ENCODE measurements at places on chromosomes 4 and X.
A peak's percentile ranks its signal among the peaks of the same experiment; 100 is the strongest.

DNA sequence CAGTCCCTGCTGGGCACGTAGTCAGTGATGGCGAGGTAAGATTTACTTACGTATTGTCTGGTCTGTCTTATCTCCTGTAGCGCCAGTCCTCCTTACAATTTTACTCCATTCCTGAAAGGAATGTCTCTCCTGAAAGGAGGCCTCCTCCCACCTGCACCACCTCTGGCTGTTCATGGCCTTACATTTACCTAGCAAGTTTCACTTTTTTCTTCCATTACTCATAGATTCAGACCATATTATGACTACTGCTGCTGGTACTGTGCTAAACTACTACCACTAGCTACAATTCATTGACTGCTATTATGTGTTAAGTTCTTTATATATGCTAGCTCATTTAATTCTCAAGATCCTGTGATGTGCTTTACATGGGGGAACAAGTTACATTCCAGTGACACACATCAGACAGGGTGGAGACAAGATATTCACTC lies 189.9 kb downstream of the BMPR1B start:
- H3K36me3 ChIP-seq: no peaks in the 10 kb centered on the region
- H3K27me3 ChIP-seq: no peaks in the 10 kb centered on the region

DNA sequence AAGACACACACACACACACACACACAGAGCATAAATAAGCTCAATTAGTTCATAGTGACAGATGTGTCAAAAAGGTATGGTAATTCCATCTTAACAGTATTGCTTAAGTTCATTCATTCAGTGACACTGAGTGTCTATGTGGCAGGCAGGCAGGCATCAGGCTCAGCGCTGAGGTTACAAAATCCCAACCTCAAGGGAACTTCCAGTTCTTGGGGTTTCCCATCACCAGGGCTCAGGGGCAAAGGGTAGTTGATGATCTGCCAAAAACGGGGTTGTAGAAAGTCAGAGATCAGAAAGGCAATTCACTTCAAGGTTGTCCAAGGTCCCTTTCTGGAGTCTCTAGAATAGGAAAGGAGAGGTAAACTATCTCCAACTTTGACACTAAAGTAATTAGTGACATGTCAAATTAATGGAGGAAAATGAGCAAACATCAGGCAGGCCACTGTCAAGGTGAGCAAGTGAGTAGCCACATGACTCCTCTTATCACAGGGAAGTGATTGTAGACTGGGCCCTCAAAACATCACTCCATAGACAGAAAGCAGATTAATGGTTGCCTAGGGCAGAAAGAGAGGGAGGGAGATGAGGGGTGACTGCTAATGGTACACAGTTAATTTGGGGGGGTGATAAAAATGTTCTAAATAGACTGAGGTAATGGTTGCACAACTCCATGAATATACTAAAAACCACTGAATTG lies 41.8 kb downstream of the GPC4 start:
- no peak for DNase-seq
- no peaks in the 10 kb centered on the region for H3K36me3 ChIP-seq
- H3K4me1 ChIP-seq: no peaks in the 10 kb centered on the region
- no peaks in the 10 kb centered on the region for H3K27me3 ChIP-seq

- DNase-seq: no peak
- no peak overlapping the region for H3K27ac ChIP-seq
- peaks cover 18% of the 10 kb centered on the region for H3K4me1 ChIP-seq
- H3K36me3 ChIP-seq: no peaks in the 10 kb centered on the region
- peak overlapping the region; percentile 9 for H3K4me3 ChIP-seq
Observed at GRCh38 chr4:168722391-168722790, 225.5 kb downstream of the PALLD start.

DNA sequence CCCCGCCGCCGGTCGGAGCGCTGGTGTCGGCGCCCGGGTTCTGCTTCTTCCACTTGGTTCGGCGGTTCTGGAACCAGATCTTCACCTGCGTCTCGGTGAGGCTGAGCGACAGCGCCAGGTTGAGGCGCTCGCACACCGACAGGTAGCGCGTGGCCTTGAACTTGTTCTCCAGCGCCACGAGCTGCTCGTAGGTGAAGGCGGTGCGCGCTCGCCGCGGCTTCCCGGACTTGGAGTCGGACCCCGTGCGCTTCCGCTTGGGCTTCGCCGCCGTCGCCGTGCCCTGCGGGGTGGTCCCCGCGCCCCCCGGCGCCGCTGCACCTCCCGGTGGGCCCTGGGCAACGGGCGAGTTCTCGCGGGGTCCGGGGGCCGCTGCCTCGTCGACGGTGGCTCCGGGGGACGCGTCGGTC lies 3.1 kb downstream of the NKX1-1 start:
- H3K36me3 ChIP-seq: no peaks in the 10 kb centered on the region
- no peaks in the 10 kb centered on the region for H3K4me1 ChIP-seq
- peaks cover 20% of the 10 kb centered on the region for H3K27me3 ChIP-seq
- no peak overlapping the region for H3K27ac ChIP-seq
- H3K4me3 ChIP-seq: no peak overlapping the region

- peaks cover 12% of the 10 kb centered on the region for H3K4me1 ChIP-seq
- H3K27ac ChIP-seq: no peak overlapping the region
- peak; percentile 11 for DNase-seq
- no peaks in the 10 kb centered on the region for H3K27me3 ChIP-seq
- peak overlapping the region; percentile 52 for H3K4me3 ChIP-seq
- H3K36me3 ChIP-seq: peaks cover 2% of the 10 kb centered on the region
Observed at GRCh38 chr4:168408620-168409019, 71.7 kb downstream of the DDX60L start.

GRCh38 chrX:119090627-119091026 lies 17.8 kb downstream of the CT47C1 start:
- H3K36me3 ChIP-seq: no peaks in the 10 kb centered on the region
- no peak for DNase-seq
- no peaks in the 10 kb centered on the region for H3K4me1 ChIP-seq
- H3K27me3 ChIP-seq: no peaks in the 10 kb centered on the region
- no peak overlapping the region for H3K4me3 ChIP-seq

GRCh38 chr4:150722908-150723362 lies 141.0 kb downstream of the MAB21L2 start:
- peak overlapping the region; percentile 23 for H3K4me3 ChIP-seq
- peak overlapping the region; percentile 58 for H3K27ac ChIP-seq
- H3K36me3 ChIP-seq: no peaks in the 10 kb centered on the region
- no peaks in the 10 kb centered on the region for H3K27me3 ChIP-seq

- no peak for DNase-seq
- no peaks in the 10 kb centered on the region for H3K27me3 ChIP-seq
- H3K4me1 ChIP-seq: no peaks in the 10 kb centered on the region
- H3K36me3 ChIP-seq: no peaks in the 10 kb centered on the region
- no peak overlapping the region for H3K4me3 ChIP-seq
- H3K27ac ChIP-seq: no peak overlapping the region
Observed at GRCh38 chrX:42151808-42152207, 228.5 kb upstream of the CASK start.

DNA sequence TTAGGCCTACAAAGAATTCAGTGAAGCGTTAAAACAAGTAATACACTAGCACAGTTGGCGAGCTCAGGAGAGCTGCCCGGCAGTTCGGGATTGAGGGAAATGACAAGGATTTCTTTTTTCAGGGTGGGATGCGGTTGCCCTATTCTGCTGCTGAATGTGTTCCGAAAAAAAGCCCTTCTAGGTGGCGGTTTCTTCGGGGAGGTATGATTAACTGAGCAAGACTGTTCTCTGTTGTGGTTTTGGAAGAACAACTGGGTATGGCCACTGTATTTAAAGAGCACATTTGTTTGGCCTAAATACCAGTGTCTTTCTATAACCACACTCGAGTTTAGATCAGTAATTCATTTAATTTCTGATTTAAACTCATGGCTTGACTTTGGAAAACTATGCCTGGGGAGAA lies 459.7 kb upstream of the FAT1 start:
- H3K4me3 ChIP-seq: no peak overlapping the region
- H3K27me3 ChIP-seq: no peaks in the 10 kb centered on the region
- no peak overlapping the region for H3K27ac ChIP-seq
- DNase-seq: no peak

DNA sequence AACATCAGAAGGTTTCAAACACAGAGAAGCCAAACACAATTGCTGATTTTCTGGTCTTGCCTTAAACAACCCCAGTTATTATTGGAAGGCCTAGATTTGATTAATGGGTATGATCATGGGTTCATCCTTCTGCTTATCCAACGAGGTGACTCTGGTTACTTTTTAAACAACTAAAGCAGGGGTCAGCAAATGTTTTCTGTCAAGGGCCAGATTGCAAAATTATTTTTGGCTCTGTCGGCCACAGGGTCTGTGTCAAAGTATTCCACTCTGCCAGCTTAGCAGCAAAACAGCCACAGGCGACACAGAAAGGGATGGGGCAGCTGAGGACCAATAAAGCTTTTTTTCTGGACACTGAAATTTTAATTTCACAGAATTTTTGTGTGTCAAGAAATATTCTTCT lies 249.1 kb upstream of the STS start:
- DNase-seq: no peak
- no peaks in the 10 kb centered on the region for H3K36me3 ChIP-seq
- no peak overlapping the region for H3K27ac ChIP-seq
- no peaks in the 10 kb centered on the region for H3K27me3 ChIP-seq
- no peaks in the 10 kb centered on the region for H3K4me1 ChIP-seq
- H3K4me3 ChIP-seq: no peak overlapping the region

GRCh38 chr4:121168446-121169281 lies 4.5 kb upstream of the TNIP3 start:
- H3K4me3 ChIP-seq: no peak overlapping the region
- H3K4me1 ChIP-seq: no peaks in the 10 kb centered on the region
- H3K27ac ChIP-seq: no peak overlapping the region
- H3K27me3 ChIP-seq: no peaks in the 10 kb centered on the region
- no peaks in the 10 kb centered on the region for H3K36me3 ChIP-seq

DNA sequence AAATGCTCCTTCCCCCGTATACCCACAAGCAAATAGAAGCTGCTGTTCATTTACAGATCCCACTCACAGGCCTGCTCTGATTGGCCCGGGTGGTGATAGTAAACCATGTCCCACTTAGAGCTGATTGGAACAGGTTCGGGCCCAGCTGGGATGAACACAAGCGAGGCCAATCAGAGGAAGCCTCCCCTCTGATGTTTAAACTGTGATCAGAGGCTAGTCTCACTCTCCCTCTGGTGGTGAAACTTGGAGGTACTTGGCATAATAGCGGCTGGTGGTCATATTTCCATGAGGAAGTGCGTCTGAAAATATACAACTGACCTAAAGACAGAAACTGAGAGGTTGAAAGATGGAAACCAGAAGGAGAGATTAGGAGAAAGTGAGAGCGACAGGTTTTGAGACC lies 51.5 kb upstream of the TRPC3 start:
- H3K4me3 ChIP-seq: no peak overlapping the region
- no peak overlapping the region for H3K27ac ChIP-seq
- DNase-seq: no peak
- H3K27me3 ChIP-seq: no peaks in the 10 kb centered on the region
- no peaks in the 10 kb centered on the region for H3K36me3 ChIP-seq

- H3K27ac ChIP-seq: no peak overlapping the region
- H3K27me3 ChIP-seq: no peaks in the 10 kb centered on the region
- DNase-seq: no peak
Observed at GRCh38 chr4:152691761-152692160, 12.0 kb upstream of the TMEM154 start.

GRCh38 chr4:101393256-101393655 lies 45.9 kb upstream of the PPP3CA start:
- H3K36me3 ChIP-seq: no peaks in the 10 kb centered on the region
- H3K27me3 ChIP-seq: no peaks in the 10 kb centered on the region
- H3K4me1 ChIP-seq: no peaks in the 10 kb centered on the region
- DNase-seq: no peak
- no peak overlapping the region for H3K27ac ChIP-seq
- H3K4me3 ChIP-seq: no peak overlapping the region

- no peaks in the 10 kb centered on the region for H3K36me3 ChIP-seq
- H3K27ac ChIP-seq: no peak overlapping the region
- no peak for DNase-seq
- no peak overlapping the region for H3K4me3 ChIP-seq
Observed at GRCh38 chr4:151614561-151614960, 146.2 kb downstream of the GATB start.

DNA sequence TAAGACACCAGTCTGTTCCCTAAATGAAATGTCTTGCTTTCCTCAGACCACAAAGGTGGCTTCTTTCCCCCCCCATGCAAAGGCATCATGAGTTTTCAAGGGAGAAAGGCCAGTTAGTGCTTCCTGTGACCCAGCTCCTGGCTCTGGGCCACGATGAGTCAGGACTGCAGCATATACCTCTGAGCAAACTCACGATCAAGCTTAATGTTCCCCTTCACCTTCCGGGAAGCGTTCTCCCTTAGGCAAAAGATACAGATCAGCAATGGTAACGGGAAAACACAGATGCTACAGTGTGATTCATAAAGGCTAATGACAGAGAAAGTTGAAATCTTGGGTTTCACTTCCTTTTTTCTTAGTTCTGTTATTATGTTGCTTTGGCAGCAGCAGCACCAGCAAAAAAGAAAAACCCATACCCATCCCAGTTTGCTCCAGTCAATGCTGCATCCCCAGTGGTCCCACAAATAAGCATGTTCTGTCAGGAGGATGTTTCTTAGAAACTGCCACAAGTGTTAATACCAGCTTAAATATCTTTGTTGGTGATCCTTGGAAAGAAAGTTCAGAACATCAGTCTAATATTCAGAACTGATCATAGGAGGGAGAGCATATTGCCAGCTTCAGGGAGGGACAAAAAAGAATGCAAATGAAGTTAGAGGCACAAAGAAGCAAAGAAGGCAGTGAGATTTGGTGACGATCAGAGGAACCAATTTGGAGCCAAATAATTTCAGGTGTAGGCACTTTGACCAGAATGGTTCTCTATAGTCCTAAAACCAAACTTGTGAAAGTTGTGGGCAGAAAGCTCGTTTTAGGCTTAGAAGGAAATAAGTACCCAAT lies 41.2 kb downstream of the LONRF3 start:
- DNase-seq: peak; percentile 15
- H3K4me3 ChIP-seq: no peak overlapping the region
- no peaks in the 10 kb centered on the region for H3K27me3 ChIP-seq
- H3K27ac ChIP-seq: no peak overlapping the region
- peaks cover 4% of the 10 kb centered on the region for H3K36me3 ChIP-seq
- no peaks in the 10 kb centered on the region for H3K4me1 ChIP-seq

DNA sequence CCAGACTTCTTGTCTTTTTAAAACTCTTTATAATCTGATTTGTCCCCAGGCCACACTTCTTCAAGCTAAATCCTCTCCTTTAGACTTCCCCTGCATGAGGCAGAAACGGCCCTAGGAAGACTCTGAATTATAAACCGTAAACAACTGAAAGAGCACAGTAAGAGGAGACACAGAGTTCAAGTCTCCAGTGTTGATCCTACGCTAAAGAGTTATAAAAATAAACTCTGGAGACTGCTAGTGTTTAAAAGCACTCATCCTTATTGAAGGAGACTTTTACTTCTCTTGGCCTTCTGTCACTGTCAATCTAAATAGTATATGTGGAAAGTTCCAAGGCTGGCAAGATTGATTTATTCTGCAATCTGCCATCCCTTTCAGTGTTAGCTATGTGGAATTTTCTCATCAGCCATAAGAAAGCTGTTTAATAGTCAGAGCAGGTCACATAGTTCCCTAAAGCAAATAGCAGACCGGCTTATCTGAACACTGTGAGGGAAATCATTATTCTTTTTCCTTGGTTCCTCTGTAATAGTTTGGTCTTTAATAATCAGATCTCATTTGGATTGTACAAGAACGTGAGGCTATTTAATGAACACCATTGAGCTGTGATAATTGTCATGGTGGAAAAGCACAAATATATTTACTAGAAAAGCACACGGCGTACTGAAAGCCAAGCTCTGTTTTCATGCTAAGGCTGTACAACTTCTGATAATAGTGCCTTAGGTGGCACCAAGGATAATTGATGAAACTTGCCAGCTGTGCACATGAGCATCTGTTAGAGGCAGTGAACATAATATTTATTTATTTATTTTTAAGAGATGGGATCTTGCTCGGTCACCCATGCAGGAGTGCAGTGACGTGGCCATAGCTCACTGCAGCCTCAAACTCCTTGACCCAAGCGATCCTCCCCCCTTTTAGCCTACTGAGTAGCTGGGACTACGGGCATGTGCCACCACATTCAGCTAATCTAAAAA lies 157.7 kb downstream of the CEP135 start:
- H3K4me3 ChIP-seq: no peak overlapping the region
- no peaks in the 10 kb centered on the region for H3K27me3 ChIP-seq
- no peak overlapping the region for H3K27ac ChIP-seq
- H3K4me1 ChIP-seq: no peaks in the 10 kb centered on the region
